Kidney capillary endothelial cell (primary cell): ENCODE measurements at places on chromosomes 1 and 21.

DNA sequence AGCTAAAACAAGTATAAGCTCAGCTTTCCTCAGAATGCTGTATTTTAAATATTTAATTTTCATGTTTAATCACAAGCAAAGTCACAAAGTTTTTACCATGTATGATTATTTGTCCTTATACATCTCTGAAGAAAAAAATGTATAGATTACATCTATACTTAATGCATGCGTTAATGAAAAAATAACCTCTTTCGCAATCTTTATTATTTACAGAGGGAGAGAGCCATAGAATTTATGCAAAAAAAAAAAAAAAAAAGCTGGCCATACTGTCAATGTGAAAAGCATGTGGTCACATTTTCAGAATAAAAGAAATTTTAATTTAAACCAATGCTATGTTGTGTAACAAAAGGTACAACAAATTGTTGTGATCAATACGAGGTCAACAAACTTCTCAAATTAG lies 148.2 kb downstream of the AKT3 start:
- no peak for DNase-seq

GRCh38 chr1:84619383-84620102 lies 45.3 kb upstream of the CTBS start:
- peak; percentile 88 for DNase-seq

DNA sequence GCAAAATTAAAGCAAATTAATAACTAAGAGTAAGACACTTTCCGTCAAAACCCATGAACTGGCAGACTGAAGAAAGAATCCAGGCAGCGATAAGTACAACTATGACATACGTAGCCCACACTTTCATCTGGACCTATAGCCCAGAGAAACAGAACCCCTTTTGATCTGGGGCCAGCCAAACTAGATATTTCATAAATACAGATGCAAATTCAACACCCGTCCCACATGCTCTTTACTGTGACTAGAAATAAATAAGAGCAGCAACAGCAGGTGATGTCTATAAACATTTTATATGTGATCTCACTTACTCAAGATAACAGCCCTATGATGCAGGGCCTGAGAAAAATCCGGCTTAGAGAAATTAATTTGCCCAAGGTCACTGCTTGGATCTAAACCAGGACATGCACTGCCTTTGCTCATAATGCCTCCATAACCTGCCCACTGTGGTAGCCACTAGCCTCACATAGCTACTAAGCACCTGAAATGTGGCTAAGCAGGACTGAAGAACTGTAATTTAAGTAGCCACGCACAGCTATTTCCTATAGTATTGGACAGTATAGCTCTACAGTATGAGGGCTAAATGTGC lies 130.2 kb downstream of the TGFBR3 start:
- no peak for DNase-seq

- no peak for DNase-seq
Measured at GRCh38 chr1:41318135-41318534, 43.1 kb upstream of the FOXO6 start.

DNA sequence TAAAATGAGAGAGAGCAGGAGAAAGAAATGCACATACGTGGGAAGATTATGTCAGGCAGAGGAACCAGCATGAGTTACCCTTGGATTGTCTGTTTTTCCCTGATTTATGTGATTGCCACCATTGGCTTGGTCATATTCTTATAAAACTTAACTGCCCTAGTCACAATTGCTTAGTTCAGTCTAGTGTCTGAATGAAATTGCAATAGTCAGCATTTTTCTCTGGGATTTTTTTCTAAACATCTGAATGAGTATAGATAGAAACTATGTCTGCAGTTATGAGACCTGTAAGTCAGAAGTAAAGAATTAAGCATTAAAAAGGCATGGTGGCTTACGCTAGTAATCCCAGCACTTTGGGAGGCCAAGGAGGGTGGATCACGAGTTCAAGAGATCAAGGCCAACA lies 889.8 kb downstream of the PLA2G4A start:
- DNase-seq = no peak

GRCh38 chr1:29500651-29501050 lies 264.3 kb downstream of the PTPRU start:
- DNase-seq = no peak

GRCh38 chr1:151981178-151981525 lies 12.5 kb downstream of the S100A10 start:
- DNase-seq = no peak

DNA sequence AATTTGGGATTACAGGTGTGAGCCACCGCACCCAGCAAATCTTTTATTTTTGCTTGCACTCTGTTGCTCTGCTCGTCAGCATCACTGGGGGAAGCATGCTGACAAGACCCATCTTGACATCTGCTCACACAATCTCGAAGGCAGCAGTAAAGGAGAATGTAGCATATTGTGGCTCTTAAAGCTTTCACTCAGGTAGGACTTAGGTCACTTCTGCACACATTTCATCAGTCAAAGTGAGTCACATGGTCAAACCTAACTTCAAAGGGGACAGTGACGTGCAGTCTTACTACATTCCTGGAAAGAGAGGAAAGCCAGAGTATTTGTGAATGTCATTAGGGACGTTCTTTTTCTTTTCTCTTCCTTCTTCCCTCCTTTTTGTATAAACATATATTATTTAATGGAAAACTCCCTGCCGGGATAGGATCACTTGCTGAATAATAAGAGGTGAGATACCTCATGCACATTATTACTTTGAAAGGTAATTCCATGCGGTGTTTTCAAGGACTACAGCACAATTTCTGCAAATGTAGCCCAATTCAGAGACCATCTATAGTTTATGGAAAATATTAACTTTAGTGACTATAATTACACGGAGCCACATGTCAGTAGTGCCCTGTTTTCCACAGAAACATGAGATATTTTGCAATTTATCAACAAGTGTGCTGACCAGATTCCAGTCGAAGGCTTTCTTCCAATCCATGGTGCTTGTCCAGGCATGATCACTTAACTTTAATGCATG lies 19.3 kb upstream of the ACBD6 start:
- DNase-seq = no peak

DNA sequence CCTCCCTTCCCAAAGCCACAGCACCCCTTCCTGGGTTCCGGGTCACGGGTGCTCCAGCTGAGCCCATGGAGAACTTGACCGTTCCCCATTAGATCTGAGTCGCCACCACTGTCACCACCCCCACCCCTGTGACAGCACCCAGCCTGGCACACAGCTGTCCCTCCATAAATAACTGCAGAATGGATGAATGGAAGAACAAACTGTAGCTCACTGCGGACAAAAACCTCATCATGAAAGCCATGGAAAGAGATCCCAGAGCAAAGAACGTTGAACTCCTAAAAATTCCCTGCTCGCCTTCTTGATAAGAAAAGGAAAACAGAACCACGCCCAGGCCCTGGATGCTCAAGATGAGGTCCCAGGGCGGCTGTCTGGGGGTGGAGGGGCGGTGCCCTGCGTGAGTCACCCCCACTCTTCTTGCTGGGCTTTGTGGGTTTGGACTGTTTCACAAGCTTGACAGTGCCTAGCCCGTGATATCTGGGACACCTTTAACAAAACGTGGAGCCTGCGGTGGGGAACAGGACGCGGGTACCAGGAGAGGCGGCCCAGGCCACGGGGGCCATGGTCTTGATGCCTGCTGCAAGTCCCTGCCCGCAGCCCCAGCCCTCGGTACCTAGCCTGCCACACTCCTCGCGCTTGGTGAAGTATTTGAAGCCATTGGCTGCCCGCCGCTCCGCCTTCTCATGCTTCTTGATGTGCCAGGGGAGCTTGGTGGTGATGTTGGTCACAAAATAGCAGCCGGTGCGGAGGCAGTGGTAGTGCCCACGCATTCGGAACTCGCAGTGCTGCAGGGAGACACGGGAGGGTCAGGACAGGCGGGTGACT lies 151.9 kb downstream of the CASZ1 start:
- DNase-seq = no peak

GRCh38 chr1:85360730-85361493 lies 84.5 kb upstream of the BCL10 start:
- DNase-seq = no peak

- DNase-seq = no peak
Measured at GRCh38 chr21:26599261-26599660, 26.2 kb upstream of the CYYR1 start.

GRCh38 chr1:32651461-32652073 lies 559 bp downstream of the RBBP4 start:
- DNase-seq = peak; percentile 41

GRCh38 chr1:150282558-150282958 lies 204 bp downstream of the CIART start:
- no peak for DNase-seq

DNA sequence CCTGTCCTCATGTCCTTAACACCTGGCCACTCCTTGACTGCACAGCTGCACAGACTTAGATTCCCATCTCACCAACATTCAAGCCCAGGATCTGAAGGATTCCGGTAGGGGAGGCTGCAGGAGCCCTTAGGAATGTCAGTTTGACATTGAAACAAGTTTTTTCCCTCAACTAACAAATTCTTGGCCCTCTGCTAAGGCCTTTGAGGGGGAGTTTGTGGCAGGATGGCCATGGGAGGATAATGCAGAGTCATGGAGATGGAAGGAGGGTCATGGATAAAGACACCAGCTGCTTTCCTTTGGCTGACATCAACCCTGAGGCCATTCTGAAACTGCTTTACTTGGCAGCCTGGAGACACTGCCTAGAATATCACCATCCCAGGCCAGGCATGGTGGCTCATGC lies 63.4 kb upstream of the PPP2R5A start:
- no peak for DNase-seq

DNA sequence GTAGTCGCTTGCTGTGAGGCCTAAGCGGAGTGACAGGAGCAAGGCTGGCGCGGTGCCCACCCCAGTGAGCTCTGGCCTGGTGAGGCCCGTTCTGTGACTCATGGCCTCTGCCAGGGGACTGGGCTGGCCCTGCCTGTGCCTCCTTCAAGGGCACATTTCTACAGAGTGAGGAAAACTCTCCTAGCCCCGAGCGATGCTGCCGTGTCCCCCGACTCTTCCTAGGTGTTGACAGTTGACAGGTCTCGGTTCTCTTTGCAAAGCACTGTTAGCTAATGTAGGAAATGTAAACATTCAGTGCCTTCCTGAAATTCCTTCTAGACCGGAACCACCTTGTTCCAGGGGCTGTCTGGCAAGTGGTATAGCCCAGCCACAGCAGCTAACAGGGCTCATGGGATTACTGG lies 43.9 kb downstream of the ABCG1 start:
- DNase-seq = peak; percentile 85

DNA sequence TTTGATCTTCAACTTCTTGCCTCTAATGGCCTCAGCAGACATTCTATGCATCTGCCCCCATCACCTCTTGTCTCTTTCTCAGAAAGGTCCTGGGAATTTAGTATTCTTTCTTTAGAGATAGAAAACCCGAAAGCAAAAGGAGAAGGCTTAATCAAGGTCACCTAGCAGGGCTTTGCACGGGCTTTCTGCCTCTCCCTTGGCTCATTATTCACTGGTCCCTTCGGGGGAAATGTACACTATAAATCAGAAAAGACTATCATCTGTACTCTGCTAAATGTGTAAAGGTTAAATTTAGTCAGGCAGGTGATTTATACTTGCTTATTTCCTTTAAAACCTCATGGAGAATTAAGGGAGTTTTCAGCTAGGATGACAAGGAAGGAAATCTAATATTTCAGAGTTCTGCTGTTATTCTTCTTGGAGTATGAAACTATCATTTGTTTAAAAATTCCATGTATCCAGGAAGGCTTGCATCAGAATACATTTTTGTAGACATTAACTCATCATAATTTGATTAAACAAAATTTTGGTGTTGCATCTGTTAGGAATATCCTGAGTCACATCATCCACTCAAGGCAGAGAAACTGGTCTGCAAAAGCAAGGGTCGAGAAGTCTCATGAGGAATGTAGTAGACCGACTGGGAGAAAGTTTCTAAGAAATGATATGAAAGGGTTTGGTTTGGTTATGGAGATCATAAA lies 124.6 kb downstream of the GABPA start:
- no peak for DNase-seq

- no peak for DNase-seq
Measured at GRCh38 chr1:164423136-164423535, 135.8 kb upstream of the PBX1 start.

DNA sequence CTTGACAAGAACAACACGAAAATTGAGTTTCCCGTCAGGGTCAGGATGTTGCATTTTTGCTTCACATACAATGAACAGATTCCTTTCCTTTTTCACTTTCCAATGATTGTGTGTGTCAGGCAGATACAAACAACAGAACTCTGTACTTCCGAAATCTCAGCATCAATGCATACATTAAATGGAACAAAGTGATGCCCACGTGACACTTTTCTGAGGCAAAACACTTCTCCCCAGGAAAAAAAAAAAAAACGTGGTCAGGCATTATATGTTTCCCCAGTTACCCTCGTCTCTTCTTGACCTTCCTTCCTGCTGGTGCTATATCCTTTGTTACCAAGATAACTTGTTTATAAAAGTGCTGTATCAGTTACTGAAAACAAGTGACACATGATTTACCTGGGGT lies 181.8 kb downstream of the ZNF281 start:
- no peak for DNase-seq

DNA sequence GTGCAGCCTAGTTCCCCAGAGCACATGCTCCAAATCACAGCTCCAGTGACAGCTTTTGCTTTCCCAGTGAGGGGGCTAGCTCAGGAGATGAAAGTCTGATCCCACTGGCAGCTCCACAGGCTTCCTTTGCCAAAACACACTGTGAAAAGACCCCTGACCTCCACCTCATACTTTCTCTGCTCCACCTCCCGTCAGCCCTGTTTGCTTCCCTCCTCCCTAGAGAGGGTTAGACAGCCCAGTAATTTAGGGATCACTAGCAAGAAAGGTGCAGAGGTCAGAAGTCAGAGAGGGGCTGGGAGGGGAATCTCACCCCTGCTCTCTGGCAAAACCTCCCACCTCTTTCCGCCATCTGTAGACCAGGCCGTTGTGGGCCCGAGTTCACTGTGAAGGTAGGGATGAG lies 62.8 kb downstream of the PLXNA2 start:
- no peak for DNase-seq

DNA sequence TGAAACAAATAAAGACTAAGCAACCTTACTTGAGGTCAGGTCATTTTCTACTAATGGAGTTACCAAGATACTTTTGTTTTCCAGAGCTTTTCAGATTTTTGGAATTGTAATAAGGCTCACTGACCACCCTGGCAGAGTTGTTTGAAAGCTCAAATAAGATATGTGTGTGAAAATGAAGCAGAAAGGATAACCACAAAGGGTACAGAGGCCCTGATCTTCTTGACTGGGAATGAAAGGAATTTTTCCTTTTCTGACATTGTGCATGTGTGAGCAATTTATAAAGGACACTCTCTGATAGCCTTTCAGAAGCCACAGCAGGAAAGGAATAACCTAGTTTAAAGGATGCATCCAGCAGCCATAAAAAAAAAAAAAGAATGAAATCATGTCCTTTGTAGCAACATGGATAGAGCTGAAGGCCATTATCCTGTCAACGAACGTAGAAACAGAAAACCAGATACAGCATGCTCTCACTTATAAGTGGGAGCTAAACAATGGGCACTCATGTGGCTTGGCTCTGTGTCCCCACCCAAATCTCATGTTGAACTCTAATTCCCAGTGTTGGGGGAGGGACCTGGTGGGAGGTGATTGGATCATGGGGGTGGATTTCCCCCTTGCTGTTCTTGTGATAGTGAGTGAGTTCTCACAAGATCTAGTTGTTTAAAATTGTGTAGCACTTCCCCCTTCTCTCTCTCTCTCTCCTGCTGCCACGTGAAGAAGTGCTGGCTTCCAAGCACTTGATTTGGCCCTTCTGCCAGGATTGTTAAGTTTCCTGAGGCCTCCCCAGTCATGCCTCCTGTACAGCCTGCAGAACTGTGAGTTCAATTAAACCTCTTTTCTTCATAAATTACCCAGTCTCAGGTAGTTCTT lies 3.1 kb upstream of the SRP9 start:
- no peak for DNase-seq
